Astrocyte of the spinal cord (primary cell): ENCODE measurements at places on chromosomes 4 and X.
A peak's percentile ranks its signal among the peaks of the same experiment; 100 is the strongest.

DNA sequence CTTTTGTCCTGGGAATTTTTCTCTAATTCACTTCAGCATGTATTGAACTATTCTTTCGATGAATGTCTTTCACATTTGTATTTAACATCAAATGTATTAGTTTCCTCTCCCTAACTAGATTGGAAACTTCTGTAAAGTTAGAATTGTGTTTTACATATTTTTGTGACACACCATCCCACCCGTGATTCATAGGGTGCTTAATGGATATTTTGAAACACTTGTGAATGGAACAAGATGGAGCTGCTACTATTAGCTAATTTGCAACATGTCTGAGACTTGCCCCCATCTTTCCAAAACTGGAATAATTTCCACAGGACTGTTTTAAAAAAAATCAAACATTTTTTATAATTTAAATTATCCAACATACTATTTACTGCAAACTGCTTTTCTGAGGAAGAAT is 30.2 kb upstream of the GNPDA2 start:
- DNase-seq = no peak

DNA sequence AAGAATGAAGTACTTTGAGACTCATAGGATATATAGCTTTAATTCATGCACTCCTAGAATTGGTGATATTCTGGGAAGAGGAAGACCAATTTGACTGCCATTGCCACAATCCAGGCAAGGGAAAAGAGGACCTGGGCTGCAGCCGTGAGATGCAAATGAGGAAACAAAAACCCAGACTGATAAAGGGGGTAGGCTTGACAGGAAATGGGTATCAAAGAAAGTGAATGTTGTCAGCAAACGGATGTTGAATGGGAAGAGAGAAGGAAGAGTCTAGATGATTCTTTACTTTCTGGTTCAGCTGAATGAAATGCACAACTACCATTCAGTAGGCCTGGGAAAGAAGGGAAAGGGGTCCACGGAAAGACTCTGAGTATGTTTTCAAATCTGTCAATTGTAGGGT is 17.1 kb upstream of the ARHGEF6 start:
- no peak for DNase-seq

- DNase-seq = no peak
These were observed 1368.6 kb downstream of the FSTL5 start for GRCh38 chr4:160795216-160795615.

GRCh38 chr4:90159193-90159592 is 32.0 kb downstream of the CCSER1 start:
- peak; percentile 6 for DNase-seq

- peak; percentile 93 for DNase-seq
These were observed 618.1 kb upstream of the GRIA3 start for GRCh38 chrX:122565952-122566351.

GRCh38 chr4:108345862-108346817 is 177.4 kb upstream of the LEF1 start:
- DNase-seq = peak; percentile 83

DNA sequence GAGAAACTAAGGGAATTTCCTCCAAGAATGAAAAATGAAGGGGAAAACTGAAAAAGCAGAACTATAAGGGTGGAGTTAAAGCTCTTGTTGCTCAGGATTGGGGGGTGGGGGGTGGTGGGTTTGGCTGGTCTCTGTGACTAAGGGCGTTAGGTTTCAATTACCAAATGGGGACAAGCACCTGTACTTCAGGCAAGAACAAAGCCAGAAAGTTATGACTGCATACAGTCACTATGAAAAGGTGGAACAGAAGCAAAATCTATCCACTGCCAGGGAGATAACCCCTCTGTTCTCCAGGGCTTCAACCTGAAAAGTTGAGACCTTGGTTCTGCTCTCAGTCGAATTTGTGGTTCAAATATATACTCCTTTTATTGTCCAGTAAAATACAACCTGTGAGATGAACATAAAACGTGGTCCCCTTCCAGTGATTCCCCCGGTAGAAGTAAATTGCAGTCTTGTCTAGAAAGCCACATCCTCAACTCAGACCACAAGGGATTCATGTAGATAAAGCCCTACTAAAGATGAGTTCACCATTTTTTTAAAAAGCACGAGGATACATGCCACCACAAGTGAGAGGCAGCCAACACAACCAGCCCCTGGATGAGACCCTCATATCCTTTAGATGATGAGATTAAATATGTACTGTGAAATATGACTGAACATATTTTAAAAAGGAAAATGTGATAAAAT is 257.1 kb upstream of the RPS6KA3 start:
- no peak for DNase-seq

- DNase-seq = no peak
These were observed 179.2 kb upstream of the PCDH18 start for GRCh38 chr4:137711502-137711901.

DNA sequence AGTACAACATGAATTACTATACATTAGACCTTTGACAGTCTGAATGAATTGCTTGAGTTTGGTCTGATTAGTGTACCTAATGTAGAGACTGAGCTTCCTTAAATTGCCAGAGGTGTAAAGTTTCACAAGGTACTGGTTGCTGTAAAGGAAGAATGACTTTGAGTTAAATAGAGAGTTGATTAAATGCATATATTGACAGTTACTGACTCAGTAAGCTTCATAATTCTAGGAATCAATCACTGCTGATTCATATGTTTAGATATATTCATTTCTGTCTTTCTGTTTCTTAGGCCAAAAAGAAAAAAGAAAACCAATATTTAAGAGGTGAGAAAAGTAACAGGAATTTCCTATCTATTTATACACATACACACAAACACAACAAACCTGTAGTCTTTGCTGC is 16.2 kb upstream of the ART3 start:
- no peak for DNase-seq

DNA sequence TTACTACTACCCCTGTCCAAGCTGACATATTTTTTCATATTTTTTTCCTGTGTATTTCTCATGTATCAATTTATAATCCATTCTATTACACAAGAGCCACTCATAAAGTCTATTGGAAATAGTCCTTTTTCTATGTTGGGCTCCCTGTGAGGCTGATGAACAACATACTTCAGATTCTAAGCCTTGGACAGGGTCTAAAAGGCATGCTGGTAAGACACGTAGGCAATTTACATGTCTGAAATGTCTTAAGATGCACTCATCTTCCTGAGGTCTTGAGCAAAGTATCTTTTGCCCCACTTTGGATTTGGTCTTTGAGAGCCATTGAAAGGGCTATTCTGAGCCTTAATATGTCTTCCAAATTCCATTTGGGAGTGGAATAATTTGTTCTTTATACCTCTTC is 31.8 kb downstream of the OCIAD1 start:
- no peak for DNase-seq

GRCh38 chr4:2598511-2599303 is 62.3 kb downstream of the FAM193A start:
- DNase-seq = peak; percentile 22

DNA sequence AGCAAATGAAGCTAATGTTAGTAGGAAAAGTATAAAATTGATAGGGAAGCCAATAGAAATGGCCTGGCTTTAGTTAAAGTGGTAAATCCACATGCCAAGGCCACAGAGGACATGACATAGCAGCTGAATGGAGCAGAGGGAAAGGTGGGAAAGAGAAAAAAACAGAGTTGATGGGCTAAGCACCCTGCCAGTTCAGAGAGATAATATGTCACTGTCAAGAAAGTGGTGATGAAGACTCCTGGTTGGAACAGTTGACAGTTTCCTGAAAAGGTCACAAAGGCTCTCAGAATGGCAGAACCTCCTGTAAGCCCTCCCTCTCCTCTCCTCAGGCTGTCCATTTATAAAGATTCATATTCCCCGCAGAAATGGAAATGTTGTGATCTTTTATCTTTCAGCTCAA is 48.2 kb downstream of the SLC7A11 start:
- no peak for DNase-seq

DNA sequence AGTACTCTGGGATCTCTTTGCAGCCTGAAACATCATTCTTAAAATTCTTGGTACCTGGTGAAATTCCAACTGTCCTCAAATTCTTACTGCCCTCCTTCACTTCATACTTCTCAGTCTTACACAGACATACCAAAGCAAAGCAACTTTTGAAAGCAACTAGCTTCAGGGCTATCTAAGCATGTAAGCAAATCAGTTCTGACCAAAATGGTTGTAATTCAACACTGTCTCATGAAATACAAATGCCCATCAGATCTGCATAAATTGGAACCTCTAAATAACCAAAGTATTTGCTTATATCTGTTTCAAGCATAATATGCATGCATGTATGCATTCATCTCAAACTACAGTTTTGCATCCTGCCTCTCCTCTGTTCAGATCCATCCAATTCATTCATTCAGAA is 308.1 kb upstream of the PPARGC1A start:
- DNase-seq = no peak

GRCh38 chr4:138305050-138305449 is 62.9 kb upstream of the SLC7A11 start:
- DNase-seq = no peak

GRCh38 chr4:112861691-112862674 is 187.5 kb upstream of the ANK2 start:
- DNase-seq = no peak

DNA sequence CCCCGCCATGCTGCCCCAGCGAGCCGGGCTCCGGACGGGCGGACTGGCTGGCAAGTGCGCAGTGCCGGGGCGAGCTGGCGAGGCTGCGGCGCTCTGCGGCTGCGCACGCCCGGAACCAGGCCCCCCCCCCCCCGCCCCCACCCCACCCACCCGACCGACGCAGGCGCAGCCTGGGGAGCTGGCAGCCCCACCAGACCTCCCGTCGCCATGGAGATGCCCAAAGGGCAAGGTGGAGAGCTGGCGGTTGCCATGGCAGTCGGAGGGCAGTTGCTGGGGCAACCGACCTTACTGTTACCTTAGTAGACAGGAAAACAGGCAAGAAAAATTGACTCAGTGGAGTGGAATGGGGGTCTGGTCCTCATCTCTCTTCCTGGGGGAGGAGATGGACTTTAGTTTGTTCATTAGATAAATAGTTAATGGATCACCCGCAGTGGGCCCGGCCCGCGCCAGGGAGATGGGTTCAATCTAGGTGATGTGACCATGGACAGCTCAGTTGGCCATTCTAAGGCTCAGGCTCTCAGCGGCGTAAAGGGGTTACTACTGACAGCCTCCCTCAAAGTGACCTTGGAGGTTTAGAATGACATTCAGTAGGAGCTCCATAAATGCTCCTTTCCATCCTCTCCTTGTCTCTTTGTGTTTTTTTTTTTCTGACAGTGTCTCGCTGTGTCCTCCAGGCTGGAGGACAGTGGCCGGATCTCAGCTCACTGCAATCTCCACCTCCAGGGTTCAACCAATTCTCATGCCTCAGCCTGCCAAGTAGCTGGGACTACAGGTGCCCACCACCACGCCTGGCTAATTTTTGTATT is at the start of gene PCSK1N:
Gene PCSK1N, minus strand, starts transcription at position 87 of the 806 bp plus-strand sequence. Its CDS starts 78 bp downstream, at position 9.
- DNase-seq = no peak

- DNase-seq = peak; percentile 8
These were observed 66.1 kb upstream of the H2AZ1 start for GRCh38 chr4:100016191-100016590.

DNA sequence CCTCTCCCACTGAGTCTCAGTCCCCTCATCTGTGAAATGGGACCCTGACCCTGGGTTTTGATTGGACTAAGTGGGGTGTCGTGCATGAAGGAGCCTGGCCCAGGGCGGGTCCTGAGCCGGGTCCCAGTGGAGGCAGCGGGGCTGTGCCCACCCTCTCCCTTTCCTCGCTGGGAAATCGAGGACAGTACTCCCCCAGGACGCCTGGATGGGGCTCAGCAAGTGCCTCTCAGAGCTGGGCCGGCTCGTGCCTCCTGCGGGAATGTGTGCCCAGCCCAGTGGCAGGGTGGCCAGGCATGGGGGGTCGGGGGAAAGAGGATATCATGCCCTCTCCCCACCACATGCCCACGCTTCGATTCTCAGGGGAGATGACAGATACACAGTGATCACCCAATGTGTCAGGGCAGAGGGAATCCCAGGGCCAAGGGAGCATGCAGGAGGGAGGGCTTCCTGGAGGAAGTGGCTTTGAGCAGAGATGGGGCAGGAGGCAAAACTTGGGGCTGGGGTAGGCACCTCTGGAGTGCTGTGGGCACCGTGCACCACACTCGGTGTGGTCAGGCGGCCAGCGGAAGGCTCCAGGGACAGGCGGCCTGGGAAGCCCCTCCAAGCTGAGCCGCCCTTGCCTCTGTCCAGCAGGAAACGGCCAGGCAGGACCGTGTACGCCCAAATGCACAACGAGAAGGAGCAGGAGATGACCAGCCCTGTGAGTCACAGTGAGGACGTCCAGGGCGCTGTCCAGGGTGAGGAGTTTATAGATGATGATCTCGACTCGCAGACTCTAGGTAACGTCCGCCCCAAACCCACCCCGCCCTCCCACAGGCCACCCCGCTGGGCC is 203.0 kb downstream of the AFAP1 start:
- peak; percentile 21 for DNase-seq

GRCh38 chrX:118499295-118499694 is 3.7 kb downstream of the DOCK11 start:
- no peak for DNase-seq

- peak; percentile 70 for DNase-seq
These were observed 317.2 kb downstream of the CAMK2D start for GRCh38 chr4:113444386-113444785.

DNA sequence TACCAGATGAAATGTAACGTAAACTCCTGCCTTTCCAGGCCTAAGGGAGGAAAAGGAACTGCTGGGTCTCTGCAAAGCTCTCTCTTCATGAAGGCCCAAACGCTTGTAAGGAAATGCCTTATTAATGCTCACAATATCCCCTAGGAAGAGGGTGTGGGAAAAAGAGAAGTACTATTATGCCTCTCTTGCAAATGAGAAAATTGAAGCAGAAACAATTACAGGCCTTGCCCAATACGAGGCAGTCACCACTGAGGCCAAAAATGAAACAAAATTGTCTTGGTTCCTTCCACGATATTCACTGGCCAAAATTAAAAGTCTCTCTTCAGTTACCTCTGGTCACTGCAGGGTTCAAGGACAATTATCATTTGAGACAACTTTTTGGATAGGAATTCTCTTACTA is 3.2 kb downstream of the SCARB2 start:
- DNase-seq = no peak

DNA sequence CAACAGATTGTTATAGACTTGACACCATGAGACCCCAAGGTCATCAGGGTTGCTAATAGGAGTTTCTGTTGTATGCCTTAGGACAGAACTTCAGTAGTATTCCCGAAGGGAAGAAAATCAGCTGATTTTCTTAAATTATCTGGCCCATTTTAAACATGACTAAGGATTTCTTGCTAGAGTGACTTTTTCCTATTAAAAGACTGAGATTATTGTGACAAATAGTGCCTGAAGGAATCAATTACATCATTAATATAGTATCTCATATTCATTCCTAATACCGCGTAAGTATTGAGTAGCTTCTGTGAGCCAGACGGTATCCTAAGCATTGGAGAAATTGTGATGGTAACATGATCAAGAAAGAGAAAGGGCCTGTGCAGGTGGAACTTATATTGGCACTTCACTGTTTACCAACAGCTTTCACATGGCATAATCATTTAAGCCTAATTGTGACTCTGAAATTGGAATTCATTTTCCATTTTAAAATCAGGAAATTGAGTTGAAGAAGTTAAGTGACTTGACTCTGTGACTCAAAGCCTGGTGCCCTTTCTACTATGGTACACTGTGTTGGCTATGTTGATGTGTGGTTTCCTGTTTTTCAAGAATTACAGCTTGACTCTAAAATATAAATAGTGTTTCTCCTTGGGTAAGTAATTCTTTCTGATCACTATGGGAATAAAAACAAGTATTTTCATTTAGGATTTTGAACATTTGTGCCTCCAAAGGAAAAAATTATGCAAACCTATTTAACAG is 4.1 kb downstream of the AFF1 start:
- DNase-seq = no peak
